ENCODE measurements at places on chromosomes 1 and 21.
A peak's percentile ranks its signal among the peaks of the same experiment; 100 is the strongest.

DNA sequence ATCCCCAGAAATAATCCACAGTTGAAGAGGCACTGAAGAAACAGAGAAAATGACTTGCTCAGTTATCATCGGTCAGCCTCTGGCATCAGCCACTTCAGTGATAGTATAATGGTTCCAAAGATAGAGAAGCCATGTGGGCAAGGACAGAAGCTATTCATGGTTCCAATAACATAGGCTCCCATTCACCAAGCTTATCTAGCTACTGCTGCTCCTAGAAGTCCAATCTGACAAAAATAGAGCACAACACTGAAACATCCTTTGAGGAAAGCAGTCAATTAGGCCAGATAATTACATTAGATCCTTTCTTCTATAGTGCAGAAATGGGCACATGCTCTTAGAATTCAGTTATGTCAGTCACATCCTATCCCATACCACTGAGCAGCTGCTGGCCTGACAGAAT is 33.5 kb upstream of the CRB1 start:
- no peak for DNase-seq

DNA sequence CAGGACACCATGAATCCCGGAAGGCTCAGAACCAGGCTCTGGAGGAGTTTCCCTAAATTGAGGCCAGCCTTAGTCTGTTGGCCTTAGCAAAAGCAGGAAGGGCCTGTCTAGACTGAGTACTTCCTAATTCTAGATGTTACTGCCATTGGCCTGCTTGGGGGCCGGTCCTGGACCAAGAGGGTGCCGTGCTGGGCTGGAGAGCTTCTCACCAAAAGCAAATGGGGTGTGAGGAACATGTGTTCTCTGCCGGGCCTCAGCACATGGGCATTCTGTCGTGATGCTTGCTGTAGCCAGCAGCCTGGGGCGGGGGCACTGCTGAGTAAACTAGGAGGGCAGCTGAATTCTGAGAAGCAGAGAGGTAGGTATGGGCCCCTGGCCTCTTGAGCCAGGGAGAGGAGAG is 35.7 kb upstream of the MAN1C1 start:
- no peak for DNase-seq

DNA sequence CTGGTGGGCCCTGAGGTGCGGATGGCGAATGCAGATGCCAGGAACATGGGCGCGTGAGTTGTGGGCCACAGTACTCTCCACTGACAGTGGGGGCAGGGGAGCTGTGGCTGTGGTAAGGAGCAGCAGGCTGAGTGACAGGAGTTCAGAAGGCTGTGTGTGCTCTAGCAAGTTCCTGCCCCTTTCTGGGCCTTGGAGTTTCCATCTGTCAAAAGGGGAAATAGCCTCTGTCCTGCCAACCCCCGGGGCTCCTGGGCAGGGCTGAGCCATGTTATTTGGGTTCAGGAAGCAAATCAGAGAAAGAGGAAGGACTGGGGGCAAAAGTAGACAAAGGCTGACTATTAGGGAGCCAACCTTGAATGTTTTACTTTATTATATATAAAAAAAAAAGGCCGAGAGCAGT is 19.5 kb upstream of the MFN2 start:
- no peak for DNase-seq

- DNase-seq = no peak
Observed at GRCh38 chr1:204219971-204220616, 6.3 kb upstream of the GOLT1A start.

DNA sequence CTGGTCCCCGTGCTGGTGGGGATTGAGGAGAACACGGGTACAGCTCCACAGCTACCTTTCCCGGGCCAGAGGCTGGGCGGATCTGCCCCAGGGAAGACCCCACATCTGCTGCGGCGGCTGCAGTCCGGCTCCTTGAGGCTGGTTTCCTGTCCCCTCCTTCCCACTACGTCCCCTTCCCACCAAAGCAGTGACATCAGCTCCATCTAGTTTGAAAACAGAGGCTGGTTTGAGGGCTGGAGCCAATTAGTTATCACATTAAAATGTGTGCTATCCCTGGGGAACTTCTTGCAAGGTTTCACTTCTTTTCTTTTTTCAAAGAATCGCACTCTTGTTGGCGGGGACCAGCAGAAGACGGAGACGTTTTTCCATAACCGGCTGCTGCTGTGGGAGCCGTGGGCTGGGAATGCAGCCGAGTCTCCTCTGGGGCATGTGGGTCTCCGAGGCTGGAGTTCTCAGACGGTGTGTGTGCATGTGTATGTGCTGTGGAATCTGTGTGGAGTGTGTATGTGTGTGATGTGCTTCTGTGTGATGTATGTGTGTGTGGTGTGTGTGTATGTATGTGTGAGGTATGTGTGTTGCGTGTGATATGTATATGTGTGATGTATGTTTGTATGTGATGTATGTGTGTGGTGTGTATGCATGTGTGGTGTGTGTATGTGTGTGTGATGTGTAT is 8.9 kb upstream of the PCBP3 start:
- DNase-seq = no peak

DNA sequence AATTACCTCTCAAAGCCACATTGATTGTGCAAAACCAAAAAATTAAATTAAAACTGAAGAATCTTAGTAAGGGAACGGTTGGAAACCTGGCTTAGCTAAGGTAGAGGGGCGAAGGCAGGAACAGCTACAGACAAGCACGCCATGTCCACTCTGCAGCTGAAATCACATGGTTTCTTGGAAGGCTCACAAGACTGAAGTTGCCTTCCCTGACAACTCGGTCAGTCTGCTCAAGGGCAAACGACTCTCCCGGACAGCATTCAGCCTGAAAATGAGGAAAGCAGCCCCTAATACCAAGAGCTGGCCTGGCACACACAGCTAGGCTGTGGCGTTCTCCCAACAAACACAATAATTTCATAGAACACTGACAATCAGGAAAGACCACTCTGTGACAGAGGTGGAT is 22.7 kb upstream of the BECN2 start:
- no peak for DNase-seq

GRCh38 chr1:82565146-82565545 is 764.4 kb downstream of the ADGRL2 start:
- peak; percentile 65 for DNase-seq

- no peak for DNase-seq
Observed at GRCh38 chr1:53704804-53705445, 34.0 kb downstream of the GLIS1 start.

DNA sequence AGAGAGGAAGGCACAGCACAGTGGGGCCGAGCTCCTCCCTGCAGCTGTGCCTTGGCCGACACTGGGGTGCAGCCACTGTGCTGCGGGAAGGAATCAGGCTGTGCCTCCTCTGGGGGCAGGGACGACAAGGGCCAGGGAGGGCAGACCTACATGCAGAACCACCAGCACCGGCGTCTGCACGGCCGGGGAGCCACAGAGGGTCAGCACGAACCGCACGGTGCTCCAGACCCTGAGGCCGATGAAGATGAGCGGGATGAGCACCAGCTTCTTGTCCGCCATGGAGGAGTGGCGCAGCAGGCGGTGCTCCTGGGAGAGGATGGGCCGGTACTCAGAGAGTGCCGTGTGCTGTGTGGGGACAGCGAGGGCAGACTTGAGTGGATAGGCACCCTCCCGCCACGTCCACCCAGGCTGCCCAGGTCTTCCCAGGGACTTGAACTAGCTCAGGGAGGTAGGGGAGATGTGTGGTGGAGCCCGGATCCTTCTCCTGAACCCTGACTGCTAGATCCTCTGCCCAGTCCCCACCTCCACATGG is 23.5 kb downstream of the GPR157 start:
- no peak for DNase-seq

- DNase-seq = no peak
Observed at GRCh38 chr1:64337475-64337874, 132.5 kb upstream of the CACHD1 start.

DNA sequence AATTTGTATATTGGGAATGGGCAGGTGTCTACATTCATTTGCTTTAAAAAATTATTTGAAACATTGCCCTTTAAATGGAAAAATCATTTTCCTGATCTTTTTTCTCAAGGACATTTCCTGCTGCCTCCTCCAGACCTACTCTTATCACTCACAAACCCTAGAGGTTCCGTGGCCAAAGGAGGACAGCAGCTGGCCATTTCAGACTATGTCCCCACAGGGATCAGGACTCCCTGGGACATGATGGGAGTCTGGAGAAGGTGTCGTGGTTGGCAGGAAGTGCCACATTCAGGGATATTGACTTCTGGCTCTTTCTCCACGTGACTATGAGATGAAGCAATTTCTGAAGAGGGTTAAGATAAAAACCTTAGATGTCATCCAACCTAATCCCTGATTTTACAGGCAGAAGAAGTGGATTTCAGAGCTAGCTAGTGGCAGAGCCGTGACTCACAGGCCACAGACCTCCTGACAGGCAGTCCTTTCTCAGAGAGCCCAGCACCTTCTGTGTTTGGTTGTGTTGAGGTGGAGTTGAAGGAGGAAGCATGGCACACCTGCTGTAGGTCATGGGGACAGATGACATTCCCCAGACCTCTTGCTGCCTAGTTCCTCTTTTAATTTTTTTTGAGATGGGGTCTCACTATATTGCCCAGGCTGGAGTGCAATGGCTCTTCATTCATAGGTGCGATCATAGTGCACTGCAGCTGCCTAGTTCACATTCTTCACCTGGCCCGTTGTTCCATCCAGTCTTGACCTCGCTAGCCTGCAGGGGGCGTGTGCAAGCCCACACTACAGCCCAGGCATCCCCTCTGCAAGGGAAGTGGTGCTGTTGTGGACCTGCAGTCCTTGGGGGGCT is 25.5 kb upstream of the IL10 start:
- no peak for DNase-seq

DNA sequence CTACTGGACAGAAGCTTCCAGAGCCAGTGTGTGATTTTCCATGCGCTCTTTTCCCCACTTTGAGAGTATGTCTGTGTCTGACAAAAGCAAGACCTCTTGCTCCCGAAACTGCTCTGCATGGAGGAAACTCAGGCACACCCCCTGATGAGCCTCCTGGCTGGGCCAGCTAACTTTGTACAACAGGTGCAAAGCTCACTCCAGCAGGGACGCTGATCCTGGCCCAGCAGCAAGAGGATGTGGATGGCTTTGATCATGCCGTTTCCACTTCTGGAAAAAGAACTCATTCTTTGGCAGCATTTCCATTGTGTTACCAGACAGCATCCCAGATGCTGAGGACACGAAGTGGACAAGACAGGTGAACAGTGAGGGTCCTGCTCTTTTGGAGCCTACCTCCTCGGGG is 103.1 kb downstream of the TLR5 start:
- DNase-seq = no peak

DNA sequence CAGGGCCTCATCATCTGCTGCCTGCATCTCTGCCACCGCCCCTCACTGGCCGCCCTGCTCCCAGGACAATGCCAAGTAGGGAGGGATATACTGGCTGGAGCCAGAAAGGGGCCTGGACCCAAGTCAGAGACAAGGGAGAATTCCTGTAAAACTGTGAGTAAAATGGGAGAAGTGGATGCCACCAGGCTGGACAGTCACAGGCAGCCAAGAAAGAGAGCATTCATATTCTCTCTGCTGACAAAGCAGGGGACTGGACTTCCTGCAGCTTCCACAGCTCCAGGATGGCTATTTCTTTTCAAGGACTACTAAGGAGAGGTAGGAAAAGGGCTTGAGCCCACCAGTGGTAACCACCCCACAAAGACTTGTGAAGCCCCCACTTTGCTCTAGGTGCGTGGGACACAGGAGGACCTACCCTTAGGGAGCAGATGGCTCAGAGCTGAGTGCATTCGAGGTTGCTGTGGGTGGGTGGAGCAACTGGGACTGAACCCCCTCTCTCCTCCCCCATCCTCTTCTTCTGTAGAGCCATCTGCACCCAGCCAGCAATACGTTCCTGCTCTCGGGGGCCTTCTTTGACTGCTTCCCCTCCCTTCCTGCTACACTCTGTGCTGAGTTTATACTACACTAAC is 57.5 kb downstream of the GLIS1 start:
- no peak for DNase-seq

DNA sequence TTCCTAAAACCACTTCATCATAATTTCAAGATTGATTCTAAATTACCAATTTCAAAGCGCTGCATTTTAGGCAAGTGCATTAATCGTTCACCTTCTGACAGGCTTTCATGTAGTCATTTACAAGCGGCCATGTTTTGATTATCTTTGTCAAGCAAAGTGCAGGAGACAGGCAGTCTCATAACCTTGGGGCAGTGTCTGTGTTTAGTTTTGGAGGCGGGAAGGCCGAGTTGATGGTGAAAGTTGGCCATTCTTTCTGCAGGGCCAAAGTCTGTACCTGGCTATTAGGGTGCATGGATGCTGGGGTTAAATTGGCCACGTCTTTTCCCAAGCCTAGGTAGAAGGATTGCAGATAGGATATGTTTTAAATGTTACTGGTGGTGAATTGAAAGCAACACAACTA is 2.9 kb downstream of the AGPAT3 start:
- no peak for DNase-seq

- no peak for DNase-seq
Observed at GRCh38 chr1:197413564-197413963, 145.5 kb downstream of the CRB1 start.

GRCh38 chr1:98196012-98196411 is 275.2 kb upstream of the DPYD start:
- no peak for DNase-seq

GRCh38 chr1:115363171-115363570 is 25.1 kb upstream of the NGF start:
- DNase-seq = no peak

- no peak for DNase-seq
Observed at GRCh38 chr21:14488672-14489204, 57.4 kb downstream of the SAMSN1 start.

DNA sequence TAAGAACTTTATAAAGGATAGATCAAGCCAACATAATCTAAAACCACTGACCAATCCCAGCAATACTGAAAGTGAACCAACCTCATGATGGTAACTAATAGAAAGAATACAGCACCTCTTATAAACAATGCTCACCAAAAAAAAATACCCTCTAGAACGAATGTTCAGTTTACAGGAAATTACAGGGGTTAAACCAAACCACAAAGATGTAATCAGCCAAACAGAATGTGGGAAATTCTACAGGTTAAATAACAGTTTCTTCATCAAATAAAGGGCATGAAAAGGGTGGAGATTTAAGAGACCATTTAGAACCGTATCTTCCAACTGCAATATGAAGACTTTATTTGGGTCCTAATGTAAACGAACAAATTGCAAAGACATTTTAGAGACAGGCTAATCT is 30.4 kb downstream of the ARID4B start:
- no peak for DNase-seq

DNA sequence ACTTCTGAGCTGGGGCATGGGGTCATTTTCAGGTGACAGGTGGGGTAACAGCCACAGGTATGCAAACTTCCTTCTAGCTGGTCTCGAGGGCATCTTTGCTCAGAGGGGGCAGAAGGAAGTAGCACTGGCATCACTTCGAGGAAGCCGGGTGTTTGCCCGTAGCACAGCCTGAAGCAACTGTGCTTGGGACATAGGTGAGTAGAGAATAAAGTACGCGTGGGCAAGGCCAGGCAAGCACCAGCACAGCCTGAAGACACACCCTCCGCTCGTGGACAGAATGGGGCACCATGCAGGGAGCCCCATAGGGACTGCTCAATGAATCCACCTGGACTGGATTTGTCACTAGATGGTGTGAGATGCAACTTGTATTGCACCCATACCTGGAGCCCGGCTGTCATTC is 167.1 kb downstream of the KCNJ6 start:
- no peak for DNase-seq

All from fibroblast of the conjunctiva (primary cell).